SJSA1 (cell line): ENCODE measurements at places on chromosomes 4 and X.

- no peak for DNase-seq
Observed at GRCh38 chrX:43002526-43003203, 224.7 kb upstream of the PPP1R2C start.

GRCh38 chrX:47564438-47565085 lies 3.6 kb downstream of the ARAF start:
- DNase-seq = no peak

- no peak for DNase-seq
Observed at GRCh38 chr4:83831588-83831987, 295.7 kb downstream of the GPAT3 start.

- DNase-seq = no peak
Observed at GRCh38 chr4:172688534-172688933, 480.1 kb upstream of the GALNT7 start.

DNA sequence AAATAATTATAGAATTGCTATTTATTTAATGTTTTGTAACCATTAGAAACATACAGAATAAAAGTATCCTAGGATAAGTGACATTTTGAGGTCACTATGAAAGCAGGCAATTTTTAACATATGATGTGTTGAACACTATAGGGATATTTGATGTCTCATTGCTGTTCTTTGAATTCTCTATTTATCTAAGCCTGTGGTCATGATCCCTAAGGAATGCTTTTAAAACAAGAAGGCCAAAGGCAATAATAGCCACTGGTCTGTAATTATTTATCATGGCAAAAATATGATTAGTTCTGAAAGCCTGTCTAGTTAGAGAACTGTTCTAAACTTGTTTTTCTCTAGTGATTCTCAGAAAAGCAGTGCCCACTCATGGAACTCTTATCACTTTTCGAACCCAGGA lies 186.6 kb downstream of the RPA4 start:
- DNase-seq = no peak
